T-helper 17 cell (primary cell): ENCODE measurements at places on chromosomes 6 and 20. TPM values are rescaled to one million over a fixed set of nuclear protein-coding genes. Genes with fewer than 3 reads are reported as not detected.
A peak's percentile ranks its signal among the peaks of the same experiment; 100 is the strongest.

Gene DACT2
- not detected for total RNA-seq

DNA sequence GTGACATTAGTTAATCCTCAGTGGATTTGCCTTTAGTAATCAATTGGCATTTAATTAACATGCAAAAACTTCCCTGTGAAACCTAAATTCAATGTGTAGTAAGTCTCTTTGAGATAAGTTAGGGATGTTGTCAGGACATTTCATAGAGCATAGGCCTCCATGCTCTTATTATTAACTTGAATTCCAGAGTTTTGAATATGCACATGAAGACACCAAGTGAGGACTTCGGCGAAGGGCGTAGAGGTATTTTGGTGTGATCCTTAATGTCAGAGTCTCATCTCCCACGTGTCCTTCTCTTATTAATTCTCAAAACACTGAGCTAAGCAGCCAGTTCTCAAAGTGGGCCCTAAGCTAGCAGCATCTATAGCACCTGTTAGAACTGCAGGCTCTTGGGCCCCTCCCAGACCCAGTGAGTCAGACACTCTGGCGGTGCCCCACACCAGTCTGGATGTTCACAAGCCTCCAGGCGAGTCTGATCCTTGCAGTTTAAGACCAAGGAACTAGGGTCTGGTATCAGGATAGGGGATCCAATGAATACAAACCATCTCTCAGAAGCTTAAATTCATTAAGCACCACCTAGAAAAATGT is 292.1 kb downstream of the QKI start:
- no peak for DNase-seq

Gene PPP1R10
- total RNA-seq, result 114 TPM

GRCh38 chr6:18330548-18331081 is 56.5 kb upstream of the RNF144B start:
- no peak for DNase-seq

Gene SLC52A3
- not detected for total RNA-seq

GRCh38 chr20:17084909-17085308 is 141.9 kb upstream of the PCSK2 start:
- DNase-seq, result no peak

DNA sequence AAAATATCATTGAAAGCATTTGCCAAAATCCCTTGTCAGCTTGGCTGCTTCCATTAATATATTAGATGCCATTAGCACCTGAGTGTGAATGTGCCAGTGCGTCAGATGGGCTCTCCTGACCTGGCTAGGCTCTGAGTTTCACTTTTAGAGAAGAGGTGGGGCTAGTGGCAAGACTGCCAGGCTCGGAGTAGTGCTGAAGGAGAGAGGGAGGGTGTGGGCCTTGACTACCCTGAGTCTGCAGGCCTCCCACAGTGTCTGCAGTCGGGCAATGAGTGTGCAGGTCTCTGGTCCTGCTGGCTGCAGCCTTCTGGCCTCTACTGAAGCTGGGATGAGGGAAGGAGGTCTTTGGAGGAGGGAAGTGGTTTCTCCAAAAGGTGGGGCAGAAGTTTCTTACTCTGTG is 34.6 kb upstream of the PNPLA1 start:
- no peak for DNase-seq

- DNase-seq, result no peak
These were observed 14.5 kb downstream of the CD24 start for GRCh38 chr6:106959985-106960384.

- no peak for DNase-seq
These were observed 13.9 kb downstream of the CHRNA4 start for GRCh38 chr20:63347081-63347741.

- no peak for DNase-seq
These were observed 7.1 kb downstream of the RAMACL start for GRCh38 chr6:166579237-166579850.

Gene RIMS4
- total RNA-seq, result not detected

DNA sequence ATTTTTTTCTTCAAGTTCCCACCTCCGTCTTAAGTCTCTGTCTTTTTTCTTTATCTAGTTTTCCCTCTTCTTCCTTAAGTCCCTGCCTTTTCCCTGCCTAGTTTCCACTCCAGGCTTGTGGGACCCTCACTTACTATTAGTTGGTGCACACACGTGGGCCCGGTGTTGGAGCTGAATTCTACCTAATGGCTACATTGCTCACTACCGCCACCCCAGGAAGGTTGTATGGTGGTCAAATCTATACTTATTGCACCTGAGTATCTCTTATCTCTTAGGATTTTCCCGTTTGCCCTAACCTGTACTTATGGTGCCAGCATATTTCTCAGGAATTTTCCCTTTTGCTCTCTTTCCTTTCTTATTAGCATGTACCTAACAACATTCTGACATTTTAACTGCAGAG is 692.8 kb downstream of the EPM2A start:
- no peak for DNase-seq

DNA sequence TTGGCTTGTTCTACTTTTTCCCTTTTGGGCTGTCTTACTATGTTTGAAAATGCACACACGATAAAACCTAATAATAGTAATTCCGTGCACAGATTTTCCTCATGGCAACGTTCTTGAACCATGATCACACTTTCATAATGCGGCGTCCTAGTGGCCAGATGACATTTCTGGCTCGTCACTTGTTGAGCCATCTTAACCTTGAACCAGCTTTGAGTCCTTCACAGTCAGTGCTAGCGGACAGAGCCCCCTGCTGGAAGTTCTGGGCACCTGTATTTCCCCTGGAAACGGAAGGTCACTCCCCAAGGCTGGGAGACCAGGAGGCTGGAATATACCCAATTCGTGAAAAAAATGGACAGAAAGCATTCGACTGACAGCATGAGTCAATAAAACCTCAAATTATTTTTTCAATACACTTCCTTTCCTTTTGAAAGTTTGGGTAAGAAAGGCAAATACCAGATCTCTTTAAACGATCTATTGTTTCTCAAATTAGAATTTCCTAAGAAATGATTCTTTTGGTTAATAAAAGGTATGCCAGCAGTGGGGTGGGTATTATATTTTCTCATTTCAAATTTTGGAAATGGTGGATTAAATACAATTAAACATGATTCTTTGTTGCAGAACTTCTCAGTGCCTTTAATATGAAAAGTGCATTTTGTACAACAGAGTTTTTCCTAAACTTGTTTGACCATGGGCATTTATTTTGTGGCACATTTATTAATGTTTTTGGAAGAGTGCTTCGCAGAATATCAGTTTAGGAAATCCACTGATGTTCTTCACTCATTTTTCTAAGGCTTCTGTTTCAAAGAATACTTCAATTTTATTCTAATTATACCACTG is 542.3 kb downstream of the QKI start:
- peak; percentile 18 for DNase-seq

DNA sequence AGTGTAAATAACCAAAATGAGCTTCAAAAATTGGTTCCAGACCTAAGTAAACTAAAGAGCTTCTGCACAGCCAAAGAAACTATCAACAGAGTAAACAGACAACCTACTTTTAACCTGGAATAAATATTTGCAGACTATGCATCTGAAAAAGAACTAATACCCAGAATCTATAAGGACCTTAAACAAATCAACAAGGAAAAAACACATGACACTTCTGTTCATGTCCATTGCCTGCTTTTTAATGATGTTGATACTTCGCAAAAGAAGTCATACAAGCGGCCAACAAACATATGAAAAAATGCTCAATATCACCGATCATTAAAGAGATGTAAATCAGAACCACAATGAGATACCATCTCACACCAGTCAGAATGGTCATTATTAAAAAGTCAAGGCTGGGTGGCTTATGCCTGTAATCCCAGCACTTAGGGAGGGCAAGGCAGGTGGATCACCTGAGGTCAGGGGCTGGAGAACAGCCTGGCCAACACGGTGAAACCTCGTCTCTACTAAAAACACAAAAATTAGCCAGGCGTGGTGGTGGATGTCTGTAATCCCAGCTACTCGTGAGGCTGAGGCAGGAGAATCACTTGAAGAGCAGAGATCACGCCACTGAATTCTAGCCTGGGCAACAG is 42.5 kb upstream of the DST start:
- DNase-seq, result no peak

GRCh38 chr6:29251736-29252135 is 49.8 kb upstream of the OR14J1 start:
- DNase-seq, result no peak

DNA sequence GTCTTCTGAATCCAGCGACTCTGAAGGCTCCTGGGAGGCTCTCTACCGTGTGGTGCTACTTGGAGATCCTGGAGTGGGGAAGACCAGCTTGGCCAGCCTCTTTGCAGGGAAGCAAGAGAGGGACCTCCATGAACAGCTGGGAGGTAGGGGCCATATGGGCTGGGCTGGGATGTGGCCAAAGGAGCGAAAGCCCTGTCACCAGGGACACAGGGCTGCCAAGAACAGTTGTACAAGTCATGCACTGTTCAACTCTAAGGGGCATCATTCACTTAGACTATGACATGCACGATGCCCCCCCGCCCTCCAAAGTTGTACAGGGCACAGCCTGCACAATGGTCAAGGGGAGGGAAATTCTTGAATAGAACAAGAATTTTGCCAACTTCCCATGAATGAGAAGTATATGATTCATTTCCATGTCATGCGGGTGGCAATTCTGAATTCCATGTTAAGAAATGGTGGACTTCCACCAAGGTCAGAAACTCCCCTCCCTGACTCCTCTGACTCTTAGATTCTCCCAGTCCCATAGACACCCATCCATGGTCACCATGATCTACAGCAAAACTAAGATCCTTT is 1.6 kb downstream of the REM1 start:
- no peak for DNase-seq

GRCh38 chr20:53872561-53873229 is 197.7 kb downstream of the BCAS1 start:
- peak; percentile 20 for DNase-seq

DNA sequence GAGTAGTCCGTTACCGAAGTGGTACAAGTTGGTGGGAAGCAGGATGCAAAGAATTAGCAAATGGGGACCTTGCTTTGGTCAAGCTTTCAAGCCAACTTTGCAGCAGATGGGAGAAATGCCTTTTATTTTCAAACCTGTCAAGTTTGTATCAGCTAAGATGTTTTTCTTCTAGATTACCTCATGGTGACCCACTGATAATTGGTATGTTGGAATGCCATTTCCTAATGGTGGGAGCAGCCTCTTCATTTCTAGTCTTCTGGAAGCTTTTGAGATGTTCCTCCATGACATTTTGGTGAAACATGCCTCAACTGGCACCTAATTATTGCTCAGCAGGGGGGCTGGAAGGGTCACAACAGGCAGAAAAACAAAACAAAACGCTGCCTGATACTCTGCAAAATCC is 43.7 kb downstream of the ADNP start:
- no peak for DNase-seq

- no peak for DNase-seq
These were observed 168.1 kb downstream of the ASCC3 start for GRCh38 chr6:100712997-100713396.

DNA sequence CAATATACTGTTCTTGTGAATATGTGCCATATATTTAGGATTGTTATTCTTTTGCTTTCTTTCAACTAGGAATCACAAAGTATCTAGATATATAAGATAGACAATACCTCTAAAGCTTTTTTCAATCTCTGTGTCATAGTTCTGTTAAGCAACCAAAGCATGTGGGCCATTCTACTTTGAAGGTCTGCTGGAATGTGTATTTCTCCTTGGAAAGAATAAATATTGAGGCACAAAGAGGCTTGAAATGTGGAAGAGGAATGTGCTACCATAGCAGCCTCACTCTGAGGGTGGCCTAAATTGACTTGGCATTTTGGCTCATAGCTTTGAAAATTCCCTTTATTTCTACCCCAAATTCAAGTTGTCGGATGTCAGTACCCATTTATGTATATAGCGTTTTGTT is 488.5 kb upstream of the MAN1A1 start:
- no peak for DNase-seq

GRCh38 chr20:4604580-4604979 is 117.1 kb upstream of the PRND start:
- no peak for DNase-seq

GRCh38 chr6:19336579-19336978 is 500.6 kb upstream of the ID4 start:
- DNase-seq, result no peak

- no peak for DNase-seq
These were observed 32.9 kb downstream of the FRK start for GRCh38 chr6:116027801-116028200.

DNA sequence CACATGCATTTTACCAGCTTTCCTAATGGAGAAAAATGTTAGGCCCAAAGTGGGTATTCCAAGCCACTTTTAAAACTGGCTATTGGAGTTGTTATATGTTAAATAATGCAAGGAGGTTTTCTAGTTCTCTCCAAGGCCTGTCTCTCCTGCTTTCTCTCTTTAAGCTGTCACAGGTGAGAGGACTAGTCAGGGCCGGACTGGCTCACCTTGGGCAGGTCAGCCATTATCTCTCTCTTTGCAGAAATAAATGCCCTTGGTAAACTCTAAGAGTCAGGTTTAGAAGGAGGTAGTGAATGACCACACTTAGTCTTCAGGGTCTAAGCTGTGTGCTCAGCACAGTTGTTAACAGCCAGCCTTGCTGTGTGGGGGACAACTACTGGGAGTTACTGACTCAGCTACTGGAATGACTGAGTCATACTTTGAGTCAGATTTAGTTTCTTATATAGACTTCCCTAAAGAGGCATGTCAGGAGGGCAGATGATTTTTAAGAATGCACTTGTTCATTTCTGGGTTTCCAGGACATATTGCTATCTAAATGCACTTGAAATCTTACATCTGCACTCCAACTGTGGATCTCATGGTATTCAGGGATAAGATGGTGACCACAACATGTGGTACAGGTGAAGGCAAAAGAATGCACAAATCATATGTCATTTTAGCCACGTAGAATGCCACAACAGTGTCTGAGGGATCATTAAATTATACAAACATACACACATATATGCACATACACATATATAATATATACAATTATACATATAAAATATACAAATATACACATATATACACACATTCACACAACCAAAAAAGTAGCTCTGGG is 719.4 kb downstream of the EPM2A start:
- DNase-seq, result no peak

DNA sequence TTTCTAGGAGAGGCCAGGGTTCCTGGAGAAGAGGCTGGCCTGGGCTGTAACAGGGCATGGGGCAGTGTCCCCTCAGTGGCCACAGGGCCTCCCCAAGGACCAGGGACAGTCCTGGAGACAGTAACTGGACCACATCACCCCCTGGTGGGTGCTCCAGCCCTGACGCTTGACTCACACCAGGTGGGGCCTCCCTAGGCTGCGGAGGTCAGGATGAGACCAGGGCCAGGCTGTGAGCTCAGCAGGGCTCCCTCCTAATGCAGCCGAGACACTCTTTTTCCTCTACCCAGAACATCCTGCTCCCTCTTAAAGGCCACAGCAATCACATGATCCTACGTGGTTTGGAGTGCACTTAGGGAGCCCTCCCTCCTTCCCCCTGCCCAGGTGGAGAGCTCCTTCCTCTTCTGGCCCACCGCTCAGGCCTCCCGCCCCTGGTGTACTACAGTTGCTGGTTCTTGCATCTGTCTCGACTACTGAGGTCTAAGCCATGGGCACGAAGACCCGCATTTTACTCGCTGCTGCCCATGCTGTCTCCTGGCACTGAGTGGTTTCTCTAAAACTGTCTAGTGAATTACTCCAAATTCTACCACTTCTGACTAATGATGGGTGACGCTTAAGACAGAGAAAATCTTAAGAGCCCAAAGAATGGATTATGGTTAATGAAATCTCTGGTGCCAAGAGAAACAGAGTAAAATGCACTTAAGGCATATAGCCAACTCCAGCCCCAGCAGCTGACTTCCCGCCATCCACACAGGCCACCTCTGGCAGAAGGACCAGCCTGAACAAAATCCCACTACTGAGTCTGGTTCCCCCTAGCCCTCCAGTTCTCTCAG is 166.1 kb upstream of the CST7 start:
- DNase-seq, result no peak
